ENCODE measurements at places on chromosomes 4 and X.

DNA sequence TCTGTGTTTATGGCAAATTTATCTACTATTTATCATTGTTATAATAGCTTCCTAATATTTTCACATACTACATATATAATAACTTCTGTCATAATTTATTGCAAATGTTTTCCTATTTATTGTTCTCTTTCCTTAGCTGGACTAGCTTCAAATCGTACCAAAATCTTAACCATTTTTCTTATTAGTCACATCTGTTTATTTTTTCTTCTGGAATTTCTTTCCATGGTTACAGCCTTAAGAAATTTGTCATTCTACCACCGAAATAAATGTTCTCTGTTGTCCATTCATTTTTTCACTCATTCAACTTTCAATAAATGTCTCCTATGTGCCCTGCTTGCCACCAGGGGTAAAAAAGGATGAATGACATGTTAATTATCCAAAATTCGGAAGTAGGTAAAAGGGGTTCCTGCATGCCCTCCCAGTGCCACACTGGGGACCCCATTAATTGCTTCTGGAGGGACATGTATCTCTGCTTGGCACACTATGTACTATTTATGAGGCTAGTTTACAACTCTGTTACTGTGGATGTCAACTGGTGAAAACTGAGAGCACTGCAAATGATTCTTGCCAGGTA lies 182.1 kb downstream of the SH3KBP1 start:
- DNase-seq, result no peak

DNA sequence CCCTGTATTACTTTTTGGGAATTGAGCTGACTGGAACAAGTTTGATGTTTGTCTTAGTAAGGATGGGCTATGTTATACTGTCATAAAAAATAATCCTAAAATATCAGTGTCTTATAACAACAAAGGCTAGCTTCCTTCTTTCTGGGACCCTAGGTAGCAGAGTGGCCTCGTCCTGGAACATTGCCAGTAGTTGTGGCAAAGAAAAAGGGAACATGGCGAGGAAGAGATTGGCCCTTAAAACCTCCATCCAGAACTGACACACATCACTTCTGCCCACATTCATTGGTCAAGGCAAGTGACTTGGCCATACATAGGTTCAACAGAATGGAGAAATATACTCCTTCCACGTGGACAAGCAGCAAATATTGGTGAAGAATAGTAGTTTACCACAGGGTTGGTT lies 287.9 kb downstream of the PPP1R2C start:
- no peak for DNase-seq

DNA sequence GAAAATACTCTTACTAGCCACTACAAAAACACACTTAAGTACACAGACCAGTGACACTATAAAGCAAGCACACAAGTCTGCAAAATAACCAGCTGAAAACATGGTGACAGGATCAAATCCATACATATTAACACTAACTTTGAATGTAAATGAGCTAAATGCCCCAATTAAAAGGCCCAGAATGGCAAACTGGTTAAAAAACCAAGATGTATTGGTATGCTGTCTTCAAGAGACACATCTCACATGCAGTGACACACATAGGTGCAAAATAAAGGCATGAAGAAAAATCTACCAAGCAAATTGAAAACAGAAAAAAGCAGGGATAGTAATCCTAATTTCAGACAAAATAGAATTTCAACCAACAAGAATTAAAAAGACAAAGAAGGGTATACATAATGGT lies 10.9 kb downstream of the PF4 start:
- DNase-seq, result no peak

GRCh38 chr4:7932287-7932686 lies 7.4 kb downstream of the AFAP1 start:
- DNase-seq, result no peak

DNA sequence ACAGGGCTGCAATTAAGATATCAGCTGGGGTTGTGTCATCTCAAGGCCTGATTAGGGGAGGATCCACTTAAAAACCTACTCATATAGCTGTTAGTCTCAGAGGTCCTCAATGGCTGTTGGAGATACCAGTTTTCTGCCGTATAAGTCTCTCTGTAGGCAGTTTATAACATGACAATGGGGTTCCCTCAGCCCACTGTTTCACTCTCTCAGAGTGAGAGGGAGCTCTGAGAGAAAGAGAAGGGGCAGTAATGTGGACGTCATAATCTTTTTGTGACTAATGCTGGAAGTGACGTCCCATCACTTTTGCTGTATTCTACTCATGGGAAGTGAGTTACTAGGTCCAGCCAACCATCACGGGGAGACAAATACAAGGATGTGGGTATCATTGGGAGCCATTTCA lies 70.3 kb downstream of the STIM2 start:
- no peak for DNase-seq

DNA sequence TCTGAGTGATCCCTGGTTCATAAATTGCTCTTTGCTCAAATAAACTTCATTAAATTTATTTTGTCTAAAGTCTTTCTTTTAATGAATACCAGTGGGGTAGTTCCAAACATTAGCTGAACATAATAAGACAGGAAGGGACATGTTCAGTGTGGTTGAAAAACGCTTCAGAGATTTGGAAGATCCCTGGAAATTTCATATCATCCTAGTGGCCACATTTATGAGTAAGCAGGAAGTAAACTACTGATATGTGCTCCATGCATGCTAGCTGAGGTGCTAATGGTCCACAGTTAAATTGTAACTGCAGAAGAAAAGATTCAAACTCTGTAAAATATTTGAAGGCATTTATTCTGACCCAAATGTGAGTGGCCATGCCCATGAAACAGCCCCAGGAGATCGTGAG lies 1328.7 kb downstream of the ADGRL3 start:
- no peak for DNase-seq

- DNase-seq, result no peak
Observed at GRCh38 chr4:2412534-2412884, 5.9 kb downstream of the ZFYVE28 start.

- no peak for DNase-seq
Observed at GRCh38 chrX:152968193-152968592, 25.7 kb downstream of the PNMA5 start.

GRCh38 chr4:174036111-174036510 lies 247.4 kb downstream of the FBXO8 start:
- DNase-seq, result no peak

DNA sequence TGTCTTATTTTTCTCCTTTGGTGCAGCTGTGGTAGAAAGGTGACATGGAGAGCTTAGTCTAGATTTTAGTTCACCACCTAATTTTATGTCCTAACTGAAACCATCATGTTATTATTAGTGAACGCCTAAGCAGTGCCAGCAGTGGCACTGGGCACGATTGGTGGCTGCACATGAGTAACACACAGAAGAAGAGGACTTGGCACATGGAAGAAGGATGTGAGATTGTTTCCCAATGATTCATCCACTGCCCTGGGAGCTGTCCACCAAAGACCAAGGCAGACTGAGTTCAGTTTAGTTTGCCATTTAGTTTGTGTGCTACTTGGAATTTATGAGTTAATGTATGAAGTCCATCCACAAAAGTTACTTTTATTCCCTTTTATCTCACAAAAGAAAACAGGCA lies 68.1 kb upstream of the NAP1L5 start:
- peak; percentile 74 for DNase-seq

GRCh38 chr4:90317785-90318184 lies 190.6 kb downstream of the CCSER1 start:
- DNase-seq, result peak; percentile 76

- DNase-seq, result no peak
Observed at GRCh38 chr4:77167866-77168265, 10.9 kb downstream of the CCNG2 start.

- DNase-seq, result no peak
Observed at GRCh38 chr4:113145147-113145518, 95.7 kb downstream of the ANK2 start.

DNA sequence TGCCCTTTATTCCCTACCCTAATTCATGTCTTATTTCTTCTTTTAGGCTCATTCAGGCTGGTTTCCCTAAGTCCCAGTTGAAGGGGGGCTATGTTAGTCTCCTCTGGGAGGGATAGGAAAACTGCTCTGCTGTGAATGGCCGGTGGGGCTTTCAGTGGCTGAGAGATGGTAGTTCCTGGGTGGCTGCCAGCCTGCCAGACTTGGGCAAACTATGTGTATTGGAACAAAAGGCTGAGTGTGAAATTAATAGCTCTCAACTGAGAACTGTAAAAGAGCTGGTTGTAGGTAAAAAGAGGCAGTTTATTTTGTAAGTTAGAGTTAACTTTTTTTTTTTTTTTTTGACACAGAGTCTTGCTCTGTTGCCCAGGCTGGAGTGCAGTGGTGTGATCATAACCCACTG lies 28.8 kb downstream of the ARHGAP10 start:
- DNase-seq, result no peak

DNA sequence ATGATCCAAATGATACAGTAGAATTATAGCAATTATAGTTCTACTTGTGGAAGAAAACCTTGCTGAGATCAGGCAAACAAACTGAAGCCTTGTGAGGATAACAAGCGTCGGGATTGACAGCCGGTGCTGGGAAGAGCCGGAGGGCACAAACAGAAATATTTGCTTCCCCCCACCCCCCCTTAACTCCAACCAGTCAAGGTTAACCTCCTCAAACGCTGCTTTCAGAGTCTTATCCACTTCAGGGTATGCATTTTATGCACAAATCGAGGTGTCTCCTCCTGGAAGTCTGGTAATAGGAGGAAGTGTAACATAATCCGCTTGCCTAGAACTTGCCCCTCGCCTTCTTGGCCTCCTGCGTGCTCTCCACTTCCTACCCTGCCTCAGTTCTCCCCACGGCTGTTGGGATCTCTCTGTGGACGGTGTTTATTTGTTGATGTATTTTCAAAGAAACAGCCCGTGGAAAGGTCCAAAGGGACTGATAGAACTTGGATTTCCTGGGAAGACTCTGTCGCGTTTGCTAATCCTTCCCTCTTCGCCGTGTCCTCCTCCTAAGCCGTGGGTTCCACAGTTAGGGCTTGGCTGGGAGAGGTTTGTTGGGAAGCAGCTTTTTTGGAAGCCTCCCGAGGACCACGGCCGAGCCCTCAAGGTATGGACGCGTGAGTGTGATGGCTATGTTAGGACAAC lies 4.1 kb upstream of the ARX start:
- DNase-seq, result no peak

All from AG04449 (cell line).